ENCODE measurements at places on chromosomes 11 and 22.
A peak's percentile ranks its signal among the peaks of the same experiment; 100 is the strongest.

DNA sequence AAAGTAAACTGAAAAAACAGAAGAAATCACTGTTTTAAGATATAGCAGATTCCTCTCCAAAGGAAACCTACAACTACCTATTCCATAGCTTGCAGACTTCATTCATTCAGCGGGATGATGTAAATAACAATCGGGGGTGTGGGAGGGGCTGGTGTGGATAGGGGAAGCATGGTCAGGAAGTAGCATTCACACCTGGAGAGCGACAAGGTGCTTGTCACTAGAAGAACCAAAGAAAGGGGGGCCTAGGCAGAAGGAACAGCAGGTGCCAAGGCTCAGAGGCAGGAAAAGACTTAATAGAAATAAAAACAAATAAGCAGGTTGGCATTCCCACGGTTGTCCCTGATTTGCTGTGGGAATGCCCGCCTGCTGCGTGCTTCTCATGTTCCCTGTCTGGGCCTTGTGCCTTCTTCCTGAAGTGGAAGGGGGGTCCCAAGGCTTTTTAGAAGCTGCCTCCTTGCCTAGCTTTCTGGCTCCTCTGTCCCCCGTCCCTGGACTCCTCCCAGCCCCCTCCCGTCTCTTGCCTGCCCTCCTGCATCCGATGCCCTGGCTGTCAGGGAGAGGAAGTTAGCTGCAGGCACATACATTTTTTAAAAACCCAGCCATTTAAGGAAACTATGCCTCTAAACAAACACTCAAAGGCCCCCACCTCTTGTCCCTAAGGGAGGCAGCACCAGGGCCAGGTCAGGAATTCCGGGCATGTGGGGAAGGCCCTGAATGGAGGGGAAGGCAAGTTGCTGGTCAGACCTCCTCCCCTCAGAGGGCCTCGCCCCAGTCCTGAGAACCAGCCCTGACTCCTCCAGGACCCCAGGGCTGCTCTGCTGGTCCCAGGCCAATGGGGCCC, 54.7 kb upstream of the PRDM11 start:
- peak; percentile 13 for DNase-seq

DNA sequence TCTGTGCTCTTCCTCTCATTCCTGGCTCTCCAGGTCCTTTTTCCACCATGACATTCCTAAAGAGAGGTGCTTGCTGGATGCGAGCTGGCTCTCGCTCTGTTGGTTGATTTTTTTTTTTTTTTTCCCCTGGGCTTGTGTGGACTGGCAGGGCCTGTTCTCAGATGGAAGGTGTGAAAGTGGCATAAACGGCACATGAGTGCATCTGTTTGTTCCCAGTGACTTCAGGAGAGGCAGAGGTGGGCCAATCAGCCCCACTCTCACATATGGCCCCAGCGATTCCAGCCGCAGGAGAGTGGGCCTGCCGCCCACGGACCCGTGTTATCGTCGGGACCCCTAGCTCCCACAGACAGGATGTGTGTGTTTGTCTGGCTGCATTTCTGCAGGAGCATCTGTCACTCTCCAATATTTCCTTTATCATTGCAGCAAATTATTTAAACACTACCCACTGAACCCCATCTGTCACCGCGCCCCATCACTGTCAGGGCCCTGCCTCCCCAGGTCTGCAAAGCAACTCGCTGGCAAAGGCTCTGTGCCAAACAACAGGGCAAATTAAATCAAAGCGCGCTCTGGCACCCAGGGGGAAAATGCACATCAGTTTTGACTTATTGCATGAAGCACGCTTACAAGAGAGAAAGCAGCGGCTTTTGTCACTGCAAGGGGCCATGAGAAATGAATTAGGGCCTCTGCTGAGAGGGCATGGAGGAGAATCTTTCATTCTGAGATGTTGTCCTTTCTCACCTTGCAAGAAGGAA, 886.3 kb downstream of the NTM start:
- no peak for DNase-seq

GRCh38 chr11:16421826-16422225, 65.5 kb upstream of the SOX6 start:
- DNase-seq, result no peak

DNA sequence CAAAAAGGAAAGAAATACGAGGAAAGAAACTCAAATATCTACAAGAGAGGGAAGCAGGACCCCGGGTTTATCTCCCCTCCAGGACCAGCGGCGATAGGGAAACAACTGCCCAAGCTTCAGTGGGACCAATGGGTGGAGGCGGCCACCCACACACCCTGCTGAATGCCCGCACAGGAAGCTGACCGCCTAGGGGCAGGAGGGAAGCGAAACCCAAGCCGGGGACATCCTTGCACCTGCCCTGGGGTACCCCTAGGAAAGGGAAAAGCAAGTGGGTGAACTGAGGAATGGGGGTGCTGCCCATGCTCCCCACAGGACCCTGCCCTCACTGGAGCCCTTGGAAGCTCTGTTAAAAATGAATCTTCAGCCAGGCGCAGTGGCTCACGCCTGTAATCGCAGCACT, 27.6 kb upstream of the HMOX1 start:
- DNase-seq, result no peak

DNA sequence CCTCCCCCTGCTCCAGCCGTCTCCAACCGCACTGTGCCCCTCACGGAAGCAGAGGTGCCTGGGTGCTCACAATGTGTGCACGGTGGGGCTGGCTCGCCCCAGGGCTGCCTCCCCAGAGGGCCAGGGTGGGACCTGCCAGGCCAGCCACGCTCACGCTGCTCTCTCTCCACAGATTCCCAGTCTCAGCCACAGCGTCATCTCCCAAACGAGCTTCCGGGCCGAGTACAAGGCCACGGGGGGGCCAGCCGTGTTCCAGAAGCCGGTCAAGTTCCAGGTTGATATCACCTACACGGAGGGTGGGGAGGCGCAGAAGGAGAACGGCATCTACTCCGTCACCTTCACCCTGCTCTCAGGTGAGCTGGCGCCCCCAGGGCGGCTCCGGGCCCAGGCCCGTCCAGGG, 30.4 kb downstream of the MOB2 start:
- no peak for DNase-seq

DNA sequence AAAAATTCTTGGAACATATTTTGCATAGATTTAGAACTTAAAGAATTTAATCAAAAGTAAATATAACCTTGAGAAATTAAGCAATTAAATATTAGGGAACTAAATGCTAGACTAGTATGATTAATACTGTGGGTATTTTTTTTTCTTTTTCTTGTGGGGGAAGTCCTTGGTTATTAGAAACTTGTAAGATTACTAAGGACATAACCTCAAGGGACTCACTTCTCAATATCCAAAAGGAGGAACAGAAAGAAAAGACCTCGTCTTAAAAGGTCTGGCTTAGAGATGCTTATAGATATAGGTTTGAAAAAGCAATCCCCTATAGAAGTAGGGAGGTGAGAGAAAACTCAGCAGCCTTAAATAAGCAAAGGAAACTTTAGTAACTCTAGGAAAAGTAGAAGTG, 368.5 kb downstream of the INSC start:
- DNase-seq, result no peak

DNA sequence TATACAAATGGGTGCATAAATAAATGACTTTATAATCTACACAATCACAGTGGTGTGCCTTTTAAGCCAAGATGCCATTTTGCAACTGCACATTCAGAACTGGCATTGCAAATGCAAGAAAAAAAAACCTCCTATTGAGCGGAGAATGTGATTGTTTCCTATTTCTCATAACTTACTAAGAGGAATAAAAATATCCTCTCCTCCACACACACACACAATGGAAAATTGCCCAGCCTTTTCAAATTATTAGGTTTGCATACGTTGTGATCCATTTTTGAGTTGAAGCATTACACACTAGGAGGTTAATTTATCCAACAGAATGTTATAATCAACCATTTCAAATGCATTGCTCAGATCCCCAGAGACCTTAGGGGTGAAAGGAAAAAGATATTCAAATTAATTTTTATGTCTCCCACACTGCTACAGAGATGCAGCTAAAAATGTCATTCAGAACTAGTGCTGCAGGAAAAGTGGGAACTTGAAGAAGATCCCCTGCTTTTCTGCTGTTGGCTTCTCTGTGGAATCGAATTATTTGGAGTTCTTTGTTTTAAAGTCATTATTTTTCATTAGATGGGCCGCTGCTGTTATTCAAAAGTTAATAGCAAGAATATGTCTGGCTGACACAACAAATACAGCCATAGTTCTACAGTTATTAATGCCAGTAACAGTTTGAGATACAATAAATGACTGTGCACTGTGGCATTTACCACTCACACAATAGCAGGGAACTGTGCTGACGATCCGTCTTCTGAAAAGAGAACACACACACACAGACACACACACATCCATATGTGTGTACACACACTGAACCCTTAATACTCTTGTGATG, 299.9 kb upstream of the ANO5 start:
- DNase-seq, result no peak

GRCh38 chr11:78995171-78995570, 420.5 kb upstream of the NARS2 start:
- no peak for DNase-seq
